Astrocyte of the spinal cord (primary cell): ENCODE measurements at places on chromosomes 5 and 9.

DNA sequence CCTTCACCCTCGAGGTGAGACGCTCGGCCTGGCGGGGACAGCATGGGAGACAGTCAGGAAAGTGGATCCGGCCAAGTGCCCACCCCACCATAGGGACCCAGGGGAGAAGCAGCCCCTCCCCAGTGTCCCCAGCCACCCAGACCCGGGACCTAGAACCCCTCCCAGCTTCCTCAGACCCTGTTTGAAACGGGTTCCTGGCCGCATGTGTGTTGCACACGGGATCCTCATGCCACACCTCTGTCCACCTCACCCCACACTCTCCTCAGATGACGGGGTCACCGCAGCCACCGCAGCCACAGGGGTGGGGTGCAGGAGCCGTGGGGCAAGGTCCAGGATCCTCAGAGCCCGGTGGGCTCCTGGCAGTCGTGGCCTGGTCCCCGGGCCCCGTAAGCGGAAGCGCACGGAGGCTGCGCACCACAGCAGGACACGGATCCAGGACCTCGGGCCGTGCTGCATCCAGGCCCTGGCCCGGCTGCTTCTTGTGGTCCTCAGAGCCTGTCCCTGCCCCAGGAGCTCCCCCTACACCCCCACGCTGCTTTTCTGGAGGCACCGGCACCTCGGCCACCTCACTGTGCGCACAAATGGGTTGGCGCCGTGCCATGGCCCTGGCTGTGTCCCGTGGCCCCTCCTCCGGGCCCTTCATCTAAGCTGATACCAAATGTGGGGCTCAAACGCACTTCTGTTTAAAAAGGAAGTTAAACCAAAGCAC lies 15.3 kb downstream of the TERT start:
- DNase-seq: no peak

GRCh38 chr5:151080613-151081430 lies at the start of gene TNIP1:
TSS of gene TNIP1 (minus strand) at chr5:151081034. CDS start at chr5:151065095, 15,939 bp downstream.
- peak; percentile 91 for DNase-seq

GRCh38 chr5:163565492-163565891 lies 60.1 kb downstream of the MAT2B start:
- no peak for DNase-seq

DNA sequence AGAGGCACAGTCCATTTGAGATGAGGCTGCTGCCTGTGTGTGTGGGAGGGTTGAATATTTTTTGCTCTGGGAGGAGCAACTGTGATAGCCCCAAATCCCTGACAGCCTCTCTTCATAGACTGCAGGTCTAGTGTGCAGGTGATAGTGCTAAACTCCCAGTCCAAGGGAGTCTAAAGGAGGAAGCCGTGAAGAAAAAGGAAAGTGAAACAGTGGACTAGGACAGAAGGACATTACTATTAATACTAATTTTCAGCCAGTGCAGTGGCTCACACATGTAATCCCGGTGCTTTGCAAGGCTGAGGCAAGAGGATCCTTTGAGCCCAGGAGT lies 295.0 kb downstream of the PDE4D start:
- DNase-seq: no peak

GRCh38 chr9:19186232-19186631 lies 44.3 kb upstream of the DENND4C start:
- DNase-seq: no peak
